Right lung (tissue), 10 donors: ENCODE measurements at places on chromosomes 16 and 17.

- no peak for DNase-seq
These were observed 2.2 kb downstream of the CRISPLD2 start for GRCh38 chr16:84821728-84822689.

DNA sequence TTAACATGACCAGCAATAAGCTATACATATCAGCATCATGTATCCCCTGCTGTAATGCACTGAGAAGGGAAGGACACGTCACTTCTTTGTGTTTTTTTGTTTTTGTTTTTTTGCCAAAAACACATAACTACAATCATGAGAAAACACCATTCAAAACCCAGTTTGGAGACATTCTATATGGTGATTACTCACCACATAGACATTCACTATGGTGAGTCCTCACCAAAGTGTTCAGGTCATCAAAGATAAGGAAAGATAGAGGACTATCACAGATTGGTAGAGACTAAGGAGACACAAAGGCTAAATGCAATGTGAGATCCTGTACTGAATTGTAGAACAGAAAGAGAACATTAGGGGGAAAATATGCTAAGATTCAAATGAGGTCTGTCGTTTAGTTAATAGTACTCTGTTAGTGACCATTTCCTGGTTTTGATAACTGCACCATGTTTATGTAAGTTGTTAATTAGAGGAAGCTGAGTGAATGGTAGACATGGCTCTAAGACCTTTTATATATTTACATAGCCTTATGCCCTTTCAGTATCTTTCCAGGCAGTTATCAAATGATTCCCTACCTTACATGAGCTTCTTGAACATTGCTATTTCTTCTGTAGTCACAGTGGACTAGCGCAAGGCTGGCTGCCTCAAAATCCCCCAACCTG lies 46.6 kb downstream of the PIK3R5 start:
- DNase-seq: no peak

GRCh38 chr16:24966031-24966430 lies 49.1 kb downstream of the ARHGAP17 start:
- DNase-seq: no peak

- DNase-seq: no peak
These were observed 6.2 kb downstream of the FSCN2 start for GRCh38 chr17:81534157-81535006.
